Posterior vena cava (tissue), 2 donors: ENCODE measurements at places on chromosomes 7 and 10.
A peak's percentile ranks its signal among the peaks of the same experiment; 100 is the strongest.

DNA sequence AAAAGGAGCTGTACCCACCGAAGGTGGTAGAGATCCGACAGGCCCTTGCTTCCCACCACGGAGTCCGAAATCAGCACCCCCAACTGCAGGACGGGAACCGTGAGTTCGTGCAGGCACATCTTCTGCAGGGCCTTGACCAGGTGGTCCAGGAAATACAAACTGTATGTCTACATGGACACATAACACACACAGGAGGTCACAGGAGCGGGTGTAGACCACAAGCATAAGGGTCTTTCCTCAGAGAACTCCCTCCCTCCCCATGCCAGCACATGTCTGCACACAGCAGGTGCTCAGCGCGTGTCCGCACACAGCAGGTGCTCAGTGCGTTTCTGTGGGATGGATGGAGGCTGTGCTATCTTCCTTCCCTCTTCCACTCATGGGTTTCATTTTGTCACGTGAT, 69.7 kb downstream of the CFAP46 start:
- no peak for DNase-seq

DNA sequence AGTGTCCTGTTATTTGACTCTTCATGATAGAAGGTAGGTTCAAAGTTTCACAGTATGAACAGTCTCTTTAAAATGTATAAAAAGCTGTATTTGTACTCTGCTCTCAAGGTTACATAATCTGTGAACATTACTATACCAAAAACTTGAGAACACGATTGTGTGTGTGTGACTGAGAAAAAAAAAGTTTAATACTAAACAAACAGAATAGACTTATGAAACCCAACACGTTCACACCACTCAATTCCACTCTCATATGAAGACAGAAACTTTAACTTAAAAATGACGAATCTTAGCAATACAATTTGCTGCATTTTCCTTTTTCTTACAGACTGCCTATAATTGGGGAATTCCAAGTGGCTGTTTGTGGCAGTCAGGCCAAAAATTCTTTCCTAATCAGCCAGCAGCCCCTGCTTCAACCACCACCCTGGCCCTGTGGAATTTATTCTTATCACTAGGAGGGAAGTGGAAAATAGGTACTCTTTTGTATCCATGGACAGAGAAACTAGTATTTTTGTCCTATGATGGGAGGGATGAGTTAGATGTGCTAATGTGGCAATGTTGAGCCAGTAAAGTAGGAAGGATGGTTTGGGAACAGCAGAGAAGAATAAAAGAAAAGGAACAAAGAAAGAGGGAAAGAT, 42.8 kb downstream of the MINDY3 start:
- DNase-seq = no peak

DNA sequence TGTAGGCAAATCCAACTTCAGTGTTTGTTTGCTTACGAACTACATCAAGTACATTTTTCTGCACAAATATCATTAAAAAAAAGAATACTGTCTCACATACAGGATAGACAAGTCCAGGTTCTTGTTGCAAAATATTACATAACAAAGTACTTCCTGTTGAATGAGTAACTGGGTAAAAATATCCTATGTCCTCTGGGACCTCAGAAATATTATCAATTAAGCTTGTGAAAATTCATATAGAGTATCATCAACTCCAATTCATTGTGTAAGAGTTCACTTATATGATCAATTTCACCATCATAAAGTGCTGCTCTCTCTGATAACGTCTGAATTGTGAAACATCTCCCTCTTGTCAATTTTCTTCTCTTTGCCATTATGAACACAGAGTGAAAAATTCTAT, 22.6 kb downstream of the HERC4 start:
- no peak for DNase-seq

GRCh38 chr7:123657304-123657685, 1.6 kb downstream of the LMOD2 start:
- DNase-seq = no peak

DNA sequence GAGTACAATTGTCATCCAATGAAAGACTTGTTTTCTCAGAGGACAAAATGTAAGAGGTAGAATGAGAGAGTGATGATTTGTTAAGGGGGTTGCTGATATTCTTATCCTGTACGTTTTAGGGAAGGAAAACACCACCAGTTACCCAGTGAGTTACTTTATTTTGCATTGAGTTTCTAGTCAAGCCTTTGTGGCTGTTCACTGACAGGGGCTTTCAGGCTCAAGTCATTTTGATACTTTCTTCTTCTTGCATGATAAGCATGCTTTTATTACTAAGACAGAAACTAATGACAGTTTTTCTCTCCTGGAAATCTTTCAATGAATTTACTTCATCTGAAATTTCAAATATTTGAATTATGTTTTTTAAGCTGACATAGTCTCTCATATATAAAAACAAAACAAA, 710.2 kb upstream of the POM121L12 start:
- DNase-seq = no peak

GRCh38 chr10:36157486-36157885, 515.4 kb upstream of the FZD8 start:
- DNase-seq = no peak

DNA sequence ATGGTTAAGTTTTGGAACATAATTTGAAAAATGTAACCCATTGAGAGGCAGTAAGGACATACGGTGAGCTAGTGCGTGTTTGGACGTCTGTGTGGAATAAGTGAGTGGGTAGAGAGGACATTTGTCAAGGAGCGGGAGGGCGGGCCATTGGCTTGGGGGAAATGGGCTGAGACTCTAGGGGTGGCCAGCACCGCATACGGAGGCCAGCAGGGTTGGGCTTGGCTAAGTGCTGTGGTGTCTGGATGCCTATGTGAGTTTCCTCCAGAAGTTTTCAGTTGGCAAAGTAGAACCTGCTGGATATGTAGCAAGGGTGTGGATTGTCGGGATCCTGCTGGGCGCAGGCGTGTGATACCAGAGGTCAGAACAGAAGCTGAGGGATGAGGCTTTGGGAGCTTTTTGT, 103.0 kb downstream of the TCF7L2 start:
- peak; percentile 94 for DNase-seq
